SK-N-DZ (cell line): ENCODE measurements at places on chromosomes 6 and 20.

DNA sequence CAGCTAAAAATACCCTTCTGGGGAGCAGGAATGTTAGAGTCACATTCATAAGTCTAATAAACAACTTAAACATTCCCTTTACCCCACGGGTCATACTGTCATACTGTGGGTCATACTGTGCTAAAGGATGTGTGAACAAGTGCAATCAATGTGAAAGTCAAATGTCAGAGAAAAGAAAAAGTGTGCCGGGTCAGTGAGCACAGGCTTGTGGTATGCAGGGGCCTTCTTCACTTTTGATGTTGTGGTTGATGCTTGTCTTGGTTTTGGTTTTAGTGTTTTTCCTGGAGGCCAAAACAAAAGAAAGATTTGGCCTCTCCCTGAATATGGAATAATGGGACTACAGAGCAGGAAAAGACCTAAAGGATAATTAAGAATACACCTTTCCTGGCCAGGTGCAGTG, 267.9 kb upstream of the PLN start:
- no peak for DNase-seq

DNA sequence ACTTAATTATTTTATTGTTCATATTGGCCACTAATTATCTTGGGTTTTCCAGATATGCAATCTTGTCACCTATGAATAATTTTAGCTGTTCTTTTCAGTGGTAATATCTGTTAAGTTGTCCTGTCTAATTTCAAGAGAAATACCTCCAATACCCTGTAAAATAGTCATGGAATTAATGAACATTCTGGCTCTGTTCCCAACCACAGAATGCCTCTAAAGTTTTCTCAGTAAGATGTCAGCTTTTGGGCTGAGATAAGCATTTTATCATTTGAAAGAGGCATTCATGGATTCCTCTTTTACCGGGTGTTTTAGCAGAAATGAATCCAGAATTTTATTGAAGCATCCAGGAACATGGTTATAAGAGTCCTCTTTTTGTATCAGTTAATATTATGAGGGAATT, 109.3 kb downstream of the WDR27 start:
- DNase-seq: no peak

DNA sequence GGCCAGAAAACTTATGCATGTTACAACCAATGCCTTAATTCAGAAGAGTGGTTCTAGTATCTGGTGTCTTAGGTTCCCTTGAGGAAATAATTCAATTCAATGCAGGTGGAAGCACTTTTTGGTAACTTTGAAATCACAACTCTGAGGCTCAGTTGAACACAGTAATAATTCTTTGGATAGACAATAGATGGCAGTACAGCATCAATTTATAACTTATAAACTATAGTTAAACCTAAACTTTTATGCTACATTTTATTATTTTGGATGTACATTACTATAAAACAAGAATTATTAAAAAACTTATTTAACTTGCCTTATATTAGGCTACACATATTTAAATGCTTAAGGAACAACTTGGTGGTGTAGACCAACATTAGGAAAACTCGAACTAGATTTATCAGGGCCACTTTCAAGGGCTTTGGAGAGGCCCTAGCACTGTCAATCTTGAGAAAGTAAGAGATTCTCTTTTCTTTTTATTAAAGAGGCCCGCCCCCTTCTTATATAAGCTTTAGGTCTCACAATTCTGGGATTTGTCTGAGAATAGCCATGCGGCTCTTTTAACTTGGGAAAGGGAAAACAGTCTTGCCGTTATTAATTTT, 85.9 kb downstream of the CRYBG1 start:
- DNase-seq: no peak

DNA sequence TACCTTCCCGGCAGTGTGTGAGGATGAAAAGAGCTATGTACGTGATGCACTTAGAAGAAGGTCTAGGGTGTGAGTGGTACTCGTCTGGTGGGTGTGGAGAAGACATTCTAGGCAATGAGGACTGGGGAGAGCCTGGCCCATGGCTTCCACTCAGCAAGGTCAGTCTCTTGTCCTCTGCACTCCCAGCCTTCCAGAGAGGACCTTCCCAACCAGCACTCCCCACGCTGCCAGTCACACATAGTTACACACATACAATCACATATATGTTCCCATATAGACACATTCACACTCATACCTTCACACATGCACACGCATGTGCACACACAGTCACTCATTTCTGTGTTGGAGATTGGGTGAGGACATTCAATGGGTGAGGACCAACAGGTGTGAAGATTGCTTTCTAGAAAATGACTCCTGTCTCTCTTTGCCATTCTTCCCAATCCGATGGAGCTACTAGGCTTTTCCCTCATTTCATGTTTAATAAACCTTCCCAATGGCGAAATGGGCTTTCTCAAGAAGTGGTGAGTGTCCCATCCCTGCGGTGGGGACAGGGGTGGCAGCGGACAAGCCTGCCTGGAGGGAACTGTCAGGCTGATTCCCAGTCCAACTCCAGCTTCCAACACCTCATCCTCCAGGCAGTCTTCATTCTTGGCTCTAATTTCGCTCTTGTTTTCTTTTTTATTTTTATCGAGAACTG, 30.4 kb downstream of the SRSF3 start:
- DNase-seq: no peak

DNA sequence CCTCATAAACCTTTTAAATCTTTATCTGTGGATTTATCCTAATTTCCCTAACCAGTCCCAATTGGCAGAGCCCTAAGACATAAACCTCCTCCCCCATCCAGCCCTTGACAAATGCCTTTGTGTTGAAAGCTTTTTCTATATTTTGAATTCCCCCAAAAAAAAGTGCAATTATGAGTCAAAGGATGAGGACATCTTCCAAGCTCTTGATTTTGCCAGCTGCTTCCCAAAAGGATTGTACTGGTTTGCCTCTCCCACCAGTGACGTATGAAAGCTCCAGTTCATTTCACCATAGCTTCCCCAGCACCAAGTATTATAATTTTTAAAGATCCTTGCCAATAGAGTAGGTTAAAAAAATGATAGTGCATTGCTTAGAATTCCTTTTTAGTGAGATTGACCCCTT, 38.9 kb downstream of the SIRPA start:
- no peak for DNase-seq

GRCh38 chr6:341914-342831, 49.4 kb upstream of the IRF4 start:
- DNase-seq: no peak

- DNase-seq: no peak
Observed at GRCh38 chr6:52523378-52524142, 53.3 kb downstream of the TRAM2 start.

GRCh38 chr20:4457566-4458543, 263.9 kb upstream of the PRND start:
- no peak for DNase-seq

- DNase-seq: no peak
Observed at GRCh38 chr20:13418263-13419229, 197.5 kb downstream of the ISM1 start.

GRCh38 chr20:53434662-53435061, 159.0 kb downstream of the ZNF217 start:
- DNase-seq: no peak

- DNase-seq: no peak
Observed at GRCh38 chr20:845226-845868, 11.8 kb downstream of the FAM110A start.

DNA sequence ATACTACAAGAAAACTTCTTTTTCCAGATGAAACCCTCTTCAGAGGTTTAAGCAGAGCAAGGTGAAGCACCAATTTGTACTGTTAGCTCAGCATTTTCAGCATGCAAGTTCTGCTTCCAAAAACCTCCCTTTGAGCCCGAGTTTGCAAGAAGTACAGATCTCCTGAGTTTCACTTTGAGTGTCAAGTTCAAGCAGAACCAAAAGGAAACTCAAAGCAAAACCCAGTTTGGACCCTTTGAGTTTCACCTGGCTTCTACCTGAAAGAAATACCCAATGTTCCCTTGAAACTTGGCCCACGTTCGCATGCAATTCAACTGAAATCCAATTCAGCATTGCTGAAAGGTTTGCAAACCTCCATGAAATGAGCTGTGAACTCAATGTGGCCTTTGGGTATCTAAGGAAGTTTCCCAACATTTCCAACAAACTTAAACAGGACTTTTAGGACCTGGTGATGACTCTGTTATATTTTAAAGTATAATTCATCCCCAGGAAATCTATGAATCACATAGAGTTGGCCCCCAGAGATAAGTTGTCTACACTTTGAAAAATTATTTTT, 62.9 kb upstream of the HBS1L start:
- no peak for DNase-seq

GRCh38 chr6:107246972-107247615, 131.8 kb upstream of the BEND3 start:
- DNase-seq: no peak

DNA sequence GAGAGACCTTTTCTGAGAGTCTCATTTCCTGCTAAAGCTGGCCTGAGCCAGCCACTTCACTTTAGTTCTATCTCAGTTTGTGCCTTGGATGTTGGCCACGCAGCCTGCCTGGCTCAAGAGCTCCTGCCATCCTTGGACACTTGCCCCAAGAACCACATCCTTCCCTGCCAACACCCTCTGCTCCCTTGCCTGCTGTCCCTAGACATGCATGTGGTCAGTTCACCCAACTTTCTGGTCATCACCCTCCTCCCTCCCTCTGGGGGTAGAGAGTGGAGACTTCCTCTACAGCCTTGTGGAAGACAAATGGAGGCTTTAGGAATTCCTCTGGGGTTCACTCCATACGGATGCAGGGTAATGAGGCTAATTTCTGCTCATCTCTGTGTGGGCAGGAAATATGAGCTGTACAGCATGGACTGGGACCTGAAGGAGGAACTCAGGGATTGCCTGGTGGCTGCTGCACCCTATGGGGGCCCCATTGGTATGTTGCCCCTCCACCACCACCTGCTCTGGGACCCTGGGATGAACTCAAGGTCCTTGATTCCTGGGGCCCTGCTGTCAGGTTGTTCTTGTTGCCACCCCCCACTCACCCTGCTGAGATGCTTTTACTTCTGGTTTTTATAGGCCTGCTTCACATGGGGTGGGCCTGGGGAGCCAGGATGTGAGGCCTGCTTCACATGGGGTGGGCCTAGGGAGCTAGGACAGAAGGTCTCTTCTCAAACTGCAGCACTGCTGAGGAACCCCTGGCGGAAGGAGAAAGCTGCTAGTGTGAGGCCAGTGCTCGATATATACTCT, 13.8 kb upstream of the PTPRA start:
- no peak for DNase-seq

GRCh38 chr6:12335131-12335527, 45.0 kb downstream of the EDN1 start:
- no peak for DNase-seq

- DNase-seq: no peak
Observed at GRCh38 chr20:53986037-53986650, 84.2 kb downstream of the BCAS1 start.

- DNase-seq: no peak
Observed at GRCh38 chr6:120918137-120918536, 416.1 kb downstream of the TBC1D32 start.

DNA sequence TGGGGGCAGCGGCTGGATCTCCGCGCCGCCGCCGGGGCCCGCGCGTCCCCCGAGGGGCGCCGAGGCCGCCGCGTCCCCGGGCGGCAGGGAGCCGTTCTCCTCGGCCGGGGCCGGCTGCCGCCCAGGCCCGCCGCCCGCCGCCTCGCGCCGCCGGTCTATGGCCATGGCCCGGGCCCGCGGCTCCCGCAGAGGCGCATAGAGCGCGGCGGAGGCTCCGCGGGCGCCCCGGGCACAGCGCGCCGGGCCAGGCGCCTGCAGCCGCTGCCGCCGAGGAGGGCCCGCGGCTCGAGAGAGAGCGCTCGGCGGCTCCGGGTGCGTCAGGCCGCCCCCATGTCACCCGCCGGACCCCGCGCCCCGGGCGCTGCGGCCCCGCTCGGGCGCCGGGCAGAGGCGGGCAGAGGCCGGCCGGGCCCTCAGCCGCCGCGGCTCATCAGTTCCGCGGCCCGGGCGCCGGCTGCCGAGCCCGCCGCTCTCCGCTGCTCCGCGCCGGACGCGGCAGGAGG, 404 bp downstream of the SLC22A23 start:
- no peak for DNase-seq

GRCh38 chr6:40918040-40918651, 120.9 kb downstream of the UNC5CL start:
- DNase-seq: no peak

- no peak for DNase-seq
Observed at GRCh38 chr6:126117251-126117650, 130.9 kb downstream of the TRMT11 start.

DNA sequence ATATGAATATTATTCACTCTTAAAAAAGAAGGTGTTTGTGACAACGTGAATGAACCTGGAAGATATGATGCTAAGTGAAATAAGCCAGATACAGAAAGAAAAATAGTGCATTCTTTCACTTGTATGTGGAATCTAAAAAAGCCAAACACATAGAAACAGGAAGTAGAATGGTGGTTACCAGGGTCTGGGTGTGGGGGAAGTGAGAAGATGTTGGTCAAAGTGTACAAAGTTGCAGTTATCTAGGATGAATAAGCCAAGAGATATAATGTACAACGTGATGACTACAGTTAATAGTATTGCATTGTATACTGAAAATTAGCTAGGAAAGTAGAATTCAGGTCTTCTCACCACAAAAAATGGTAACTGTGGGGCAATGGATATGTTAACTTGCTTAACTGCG, 151.1 kb upstream of the HCRTR2 start:
- no peak for DNase-seq

GRCh38 chr6:96917098-96917497, 7.4 kb upstream of the KLHL32 start:
- DNase-seq: no peak

- DNase-seq: no peak
Observed at GRCh38 chr6:72922401-72922800, 300.5 kb downstream of the KCNQ5 start.

- DNase-seq: no peak
Observed at GRCh38 chr6:5199702-5200101, 61.0 kb downstream of the LYRM4 start.

- no peak for DNase-seq
Observed at GRCh38 chr6:100904316-100904715, 23.2 kb upstream of the ASCC3 start.

GRCh38 chr6:24205020-24205492, 79.0 kb downstream of the NRSN1 start:
- DNase-seq: peak; percentile 70

GRCh38 chr6:8057793-8058192, 6.4 kb downstream of the BLOC1S5 start:
- no peak for DNase-seq

- DNase-seq: no peak
Observed at GRCh38 chr6:148044921-148045320, 297.7 kb upstream of the SASH1 start.

- DNase-seq: peak; percentile 82
Observed at GRCh38 chr20:62254021-62254724, 15.9 kb downstream of the OSBPL2 start.

GRCh38 chr20:14622796-14623195, 285.4 kb upstream of the FLRT3 start:
- DNase-seq: no peak

- no peak for DNase-seq
Observed at GRCh38 chr6:73516514-73517489, 4.0 kb downstream of the EEF1A1 start.

GRCh38 chr6:41463062-41463930, 82.9 kb upstream of the FOXP4 start:
- peak; percentile 61 for DNase-seq

GRCh38 chr20:64188091-64188490, 23.8 kb downstream of the MYT1 start:
- peak; percentile 55 for DNase-seq

GRCh38 chr20:36216314-36217025, 19.8 kb upstream of the AAR2 start:
- no peak for DNase-seq
